ENCODE measurements at places on chromosomes 1 and 21.
A peak's percentile ranks its signal among the peaks of the same experiment; 100 is the strongest.

- DNase-seq, result peak; percentile 53
Observed at GRCh38 chr1:907611-908451, 15.9 kb upstream of the SAMD11 start.

GRCh38 chr1:173137107-173137706, 69.9 kb downstream of the TNFSF4 start:
- DNase-seq, result no peak

DNA sequence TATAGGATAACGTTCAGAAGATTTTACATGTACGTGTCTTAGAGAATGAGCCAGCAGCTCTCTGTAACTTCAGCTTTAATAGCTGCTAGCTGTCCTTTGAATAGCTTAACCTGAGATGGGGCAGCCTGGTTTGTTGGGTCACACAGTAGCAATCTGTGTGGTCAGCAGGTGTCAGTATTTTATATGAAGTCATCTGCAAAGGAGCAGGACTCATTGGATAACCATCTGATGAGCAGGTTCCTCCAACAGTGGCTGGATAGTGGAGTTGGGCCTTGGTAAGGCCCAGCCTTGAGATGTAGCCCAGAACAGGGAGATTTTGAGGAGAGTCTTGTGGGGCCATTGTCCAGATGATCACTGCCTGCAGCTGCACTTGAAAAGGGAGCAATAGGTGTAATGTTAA, 6.4 kb downstream of the GSTM5 start:
- DNase-seq, result no peak

- DNase-seq, result no peak
Observed at GRCh38 chr1:119133987-119134386, 6.5 kb downstream of the WARS2 start.

GRCh38 chr1:202812176-202813026, 1.6 kb downstream of the PCAT6 start:
- DNase-seq, result no peak

- peak; percentile 92 for DNase-seq
Observed at GRCh38 chr21:37257967-37258877, 8.9 kb downstream of the VPS26C start.

- DNase-seq, result peak; percentile 84
Observed at GRCh38 chr21:38768471-38769063, 37.2 kb upstream of the ETS2 start.

- DNase-seq, result no peak
Observed at GRCh38 chr1:58942759-58943191, 158.9 kb upstream of the JUN start.

DNA sequence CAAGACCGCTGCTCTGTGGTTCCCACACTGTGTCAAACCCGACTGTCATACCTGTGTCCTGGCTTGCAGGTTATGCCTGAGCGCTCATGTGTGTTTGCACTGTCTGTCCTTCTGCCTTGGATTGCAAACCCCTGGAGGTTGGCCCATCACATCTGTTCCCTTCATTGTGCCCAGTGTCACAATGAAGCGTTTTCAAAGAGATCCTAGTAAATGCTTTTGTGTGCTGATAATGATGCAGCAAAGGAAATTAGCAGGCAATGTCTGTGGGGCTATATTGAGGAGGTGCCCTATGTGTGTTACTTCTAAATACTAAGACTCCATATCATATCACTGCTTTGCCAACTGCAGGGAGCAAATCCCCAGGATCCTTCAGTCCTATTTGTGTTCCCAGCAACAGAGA, 424.4 kb upstream of the NFIA start:
- no peak for DNase-seq

DNA sequence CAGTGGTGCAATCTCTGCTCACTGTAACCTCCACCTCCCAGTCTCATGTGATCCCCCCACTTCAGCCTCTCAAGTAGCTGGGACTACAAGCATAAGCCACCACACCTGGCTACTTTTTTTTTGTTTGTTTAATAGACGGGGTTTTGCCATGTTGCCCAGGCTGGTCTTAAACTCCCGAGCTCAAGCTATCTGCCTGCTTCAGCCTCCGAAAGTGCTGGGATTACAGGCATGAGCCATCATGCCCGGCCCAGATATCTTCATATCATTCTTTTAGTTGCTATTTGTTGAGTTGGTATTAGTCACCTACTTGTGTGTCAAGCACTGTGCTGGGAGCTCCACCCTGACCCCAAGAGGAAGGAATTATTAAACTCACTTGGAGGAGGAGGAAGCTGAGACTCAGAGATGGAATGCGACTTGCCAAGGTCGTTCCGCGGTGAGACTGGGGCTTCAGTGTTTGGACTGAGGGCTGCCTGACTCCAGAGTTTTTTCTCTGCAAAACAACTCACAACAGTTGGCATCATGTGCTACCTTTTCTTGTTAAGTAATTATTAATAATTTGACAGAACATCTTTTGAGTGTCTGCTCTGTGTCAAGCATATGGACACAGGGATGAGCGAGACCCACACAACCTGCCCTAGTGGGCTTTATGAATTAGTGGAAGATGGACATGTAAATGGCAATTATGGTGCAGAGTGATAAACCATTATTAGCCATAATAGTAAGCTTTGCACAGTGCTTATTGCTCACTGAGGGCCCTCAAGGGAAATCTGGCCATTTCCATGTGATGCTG, 132.0 kb downstream of the FOXD2 start:
- no peak for DNase-seq

DNA sequence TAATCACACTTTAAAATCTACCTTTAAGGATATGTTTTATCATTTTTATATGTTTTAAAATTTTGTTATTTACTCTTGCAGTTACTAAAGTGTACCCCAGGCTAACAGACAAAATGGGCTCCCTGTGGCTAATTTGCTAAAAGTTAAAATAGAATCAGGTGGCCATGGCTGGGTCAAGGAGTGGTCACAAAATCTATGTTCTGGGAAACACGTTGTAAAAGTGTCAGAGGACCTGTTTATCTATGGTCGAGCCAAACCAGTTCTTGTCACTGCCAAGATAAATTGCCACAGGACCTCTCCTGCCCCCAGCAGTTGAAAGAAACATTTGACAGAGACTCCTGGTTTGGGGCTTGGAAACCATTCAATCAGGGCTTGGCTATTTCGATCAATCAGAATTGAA, 21.2 kb upstream of the TTLL7 start:
- DNase-seq, result no peak

DNA sequence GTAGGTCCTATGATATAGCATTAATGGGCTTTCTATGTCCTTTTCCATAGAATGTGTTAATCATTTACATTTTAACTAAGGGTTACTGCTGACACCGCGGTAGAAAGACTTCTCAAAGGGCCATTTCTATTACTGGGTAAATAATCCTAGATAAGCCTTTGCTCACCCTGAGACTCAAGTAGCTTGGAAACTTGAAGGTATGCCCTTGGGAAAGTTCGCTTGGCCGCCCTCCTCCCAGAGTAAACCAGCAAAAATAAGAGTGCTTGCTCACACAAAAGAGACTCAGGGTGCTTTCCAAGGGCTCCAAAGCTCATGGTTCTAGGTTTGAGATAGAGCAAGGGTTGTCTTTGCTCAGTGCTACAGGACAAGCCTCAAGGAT, 85.8 kb upstream of the TMPRSS2 start:
- no peak for DNase-seq

- DNase-seq, result no peak
Observed at GRCh38 chr1:89945852-89946476, 48.9 kb upstream of the ZNF326 start.

- no peak for DNase-seq
Observed at GRCh38 chr1:242585616-242586359, 61.3 kb upstream of the PLD5 start.

GRCh38 chr1:192977089-192977706, 82.0 kb downstream of the UCHL5 start:
- DNase-seq, result no peak

DNA sequence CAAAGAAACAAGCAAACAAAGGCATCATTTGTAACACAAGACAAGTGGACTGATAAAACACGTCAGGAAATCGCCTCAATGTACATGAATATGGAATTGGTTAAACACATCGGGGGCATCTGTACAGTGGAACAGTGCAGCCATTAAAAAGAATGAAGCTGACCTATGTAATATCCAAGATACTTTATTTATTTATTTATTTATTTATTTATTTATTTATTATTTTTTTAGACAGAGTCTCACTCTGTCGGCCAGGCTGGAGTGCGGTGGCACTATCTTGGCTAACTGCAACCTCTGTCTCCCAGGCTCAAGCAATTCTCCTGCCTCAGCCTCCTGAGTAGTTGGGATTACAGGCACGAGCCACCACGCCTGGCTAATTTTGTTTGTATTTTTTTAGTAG, 75.4 kb upstream of the SLC45A1 start:
- DNase-seq, result no peak

- no peak for DNase-seq
Observed at GRCh38 chr1:230117694-230118093, 50.7 kb downstream of the GALNT2 start.
